ENCODE measurements at places on chromosomes 3 and 15.

DNA sequence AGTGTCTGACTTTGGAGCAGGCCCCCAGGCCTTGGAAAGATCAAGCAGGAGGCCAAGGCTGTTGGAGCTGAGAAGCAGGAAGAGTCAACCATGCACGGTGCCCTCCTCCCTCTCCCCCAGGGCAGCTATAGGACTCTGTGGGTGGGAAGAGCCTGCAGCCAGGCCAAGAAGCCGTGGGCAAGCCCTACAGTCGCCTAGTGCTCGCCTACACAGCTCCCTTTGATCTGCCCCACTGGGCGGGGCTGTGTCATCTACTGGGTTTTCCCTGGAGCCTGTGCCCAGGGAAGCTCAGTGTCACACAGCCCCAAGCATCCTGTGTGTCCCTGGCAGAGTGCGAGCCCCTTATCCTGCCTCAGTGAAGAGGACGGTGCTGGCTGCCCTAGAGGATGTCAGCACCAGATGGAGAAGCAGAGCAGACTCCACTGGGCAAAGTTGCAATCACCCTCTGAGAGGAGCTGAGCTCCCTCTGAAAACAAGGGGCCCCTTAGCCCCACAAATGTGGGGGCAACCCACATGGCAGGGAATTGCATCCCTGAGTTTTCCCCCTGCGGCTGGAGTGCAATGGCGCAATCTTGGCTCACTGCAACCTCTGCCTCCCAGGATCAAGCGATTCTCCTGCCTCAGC is 72.2 kb downstream of the KLF13 start:
- DNase-seq, result no peak

DNA sequence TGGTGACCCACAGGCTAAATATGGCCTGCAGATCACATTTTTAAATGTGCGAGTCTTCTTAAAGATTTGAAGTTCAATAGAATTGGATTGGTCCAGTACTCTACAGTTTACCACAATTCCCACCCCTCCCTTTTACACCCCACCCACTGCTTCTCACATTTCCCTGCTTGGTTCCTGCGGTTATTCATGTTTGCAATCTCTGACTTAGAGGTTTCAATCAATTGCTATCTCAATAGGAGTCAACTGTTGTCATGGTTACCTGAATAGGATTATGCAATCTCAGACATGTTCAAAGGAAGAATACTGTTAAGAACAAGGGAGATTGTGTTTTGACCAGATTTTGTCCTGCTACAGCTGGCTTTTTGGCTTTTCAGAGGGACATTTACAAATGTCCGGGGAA is 4.9 kb upstream of the C3orf49 start:
- no peak for DNase-seq

DNA sequence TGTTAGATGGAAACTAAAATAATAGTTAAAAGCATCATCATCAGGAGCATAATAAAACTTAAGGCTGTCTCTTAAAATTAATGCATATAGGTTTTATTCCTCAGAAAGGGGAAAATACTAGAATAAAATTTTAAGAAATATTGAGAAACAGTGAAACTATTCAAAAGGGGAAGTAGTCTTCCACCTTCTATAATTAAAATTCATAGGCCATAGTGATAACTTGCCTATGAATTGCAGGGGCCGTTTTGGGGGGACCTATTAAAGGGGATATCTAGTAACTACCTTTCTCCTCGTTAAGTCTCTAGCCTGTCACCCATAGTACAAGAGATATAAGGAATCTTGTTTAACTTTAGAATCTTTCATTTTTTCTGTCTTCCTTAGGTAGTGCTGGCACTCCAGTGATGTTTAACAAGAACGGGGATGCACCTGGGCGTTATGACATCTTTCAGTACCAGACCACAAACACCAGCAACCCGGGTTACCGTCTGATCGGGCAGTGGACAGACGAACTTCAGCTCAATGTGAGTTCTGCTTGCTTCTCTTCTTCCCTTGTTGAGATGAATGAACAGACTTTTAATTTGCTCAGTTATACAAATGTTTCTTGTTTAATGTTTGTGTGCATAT is 600.4 kb downstream of the GRM7 start:
- no peak for DNase-seq

GRCh38 chr3:133928903-133929607 is 33.4 kb upstream of the RAB6B start:
- DNase-seq, result no peak

- DNase-seq, result no peak
Measured at GRCh38 chr3:144381607-144382006, 410.0 kb downstream of the DIPK2A start.
